Retinal pigment epithelial cell (primary cell): ENCODE measurements at places on chromosomes 13 and 19.

GRCh38 chr19:49811328-49811727 lies 1.8 kb downstream of the FUZ start:
- DNase-seq, result no peak

- DNase-seq, result no peak
Observed at GRCh38 chr13:94061301-94061700, 418.2 kb downstream of the DCT start.

- DNase-seq, result no peak
Observed at GRCh38 chr19:12668932-12669269, 2.3 kb downstream of the WDR83 start.

- DNase-seq, result no peak
Observed at GRCh38 chr13:113272031-113272430, 25.0 kb upstream of the LAMP1 start.

- no peak for DNase-seq
Observed at GRCh38 chr13:53921473-53921872, 892.9 kb downstream of the OLFM4 start.

DNA sequence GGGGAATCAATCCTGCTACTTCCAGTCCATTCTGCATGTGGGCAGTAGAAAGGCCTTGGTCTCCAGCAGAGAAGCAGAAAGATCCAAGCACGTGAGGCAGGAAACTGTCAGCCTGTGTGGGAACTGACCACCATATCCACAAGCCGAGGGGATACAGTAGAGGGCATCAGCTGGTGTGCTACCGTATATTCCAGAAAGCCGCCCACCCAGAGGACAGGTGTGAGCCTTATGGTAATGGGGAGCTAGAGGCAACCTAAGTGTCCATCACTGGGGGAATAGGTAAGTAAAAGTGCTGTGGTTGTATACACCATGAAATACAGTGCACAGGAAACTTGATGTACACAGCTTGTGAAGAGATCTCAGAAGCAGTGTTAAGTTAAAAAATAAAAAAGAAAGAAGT lies 2.8 kb upstream of the IFNL1 start:
- DNase-seq, result no peak

GRCh38 chr19:10361569-10362011 lies 18.8 kb downstream of the TYK2 start:
- no peak for DNase-seq

GRCh38 chr13:49023431-49023830 lies 47.7 kb downstream of the FNDC3A start:
- no peak for DNase-seq

GRCh38 chr19:12841094-12841493 lies 2.8 kb downstream of the MAST1 start:
- DNase-seq, result no peak

DNA sequence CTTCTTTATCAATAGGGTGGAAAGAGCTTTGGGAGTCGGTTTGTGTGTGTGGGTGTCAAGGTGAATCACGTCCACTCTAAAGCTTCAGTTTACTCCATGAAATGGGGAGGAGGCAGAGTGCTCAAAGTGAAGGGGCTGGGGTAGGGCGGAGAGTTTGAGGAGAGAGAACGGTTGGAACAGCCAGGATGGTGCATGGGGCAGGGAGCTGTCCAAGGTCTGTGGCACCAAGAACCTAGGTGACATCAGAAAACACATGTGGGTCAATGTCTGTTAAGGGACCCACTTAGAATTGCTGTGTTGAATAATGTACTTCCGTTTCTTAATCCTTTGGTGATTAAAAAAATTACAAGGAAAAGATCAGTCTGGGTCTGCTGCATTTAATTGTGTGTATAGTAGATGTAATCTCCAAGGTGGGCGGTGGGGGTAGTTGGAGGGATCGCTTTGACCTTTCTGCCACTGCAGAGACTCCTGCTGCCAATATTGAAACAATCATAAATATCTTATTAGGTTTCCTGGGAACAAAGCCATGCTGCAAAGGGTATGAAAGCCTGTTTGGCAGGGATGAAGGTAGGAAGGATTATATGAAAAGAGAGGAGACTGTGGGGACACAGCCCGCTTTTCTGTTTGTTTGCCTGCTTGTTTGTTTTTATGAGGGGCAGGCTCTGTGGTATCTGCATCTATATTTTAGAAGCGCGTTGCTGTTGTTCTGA lies 122.3 kb downstream of the ATP8A2 start:
- no peak for DNase-seq

- DNase-seq, result no peak
Observed at GRCh38 chr19:16076958-16077611, 790 bp downstream of the TPM4 start.

DNA sequence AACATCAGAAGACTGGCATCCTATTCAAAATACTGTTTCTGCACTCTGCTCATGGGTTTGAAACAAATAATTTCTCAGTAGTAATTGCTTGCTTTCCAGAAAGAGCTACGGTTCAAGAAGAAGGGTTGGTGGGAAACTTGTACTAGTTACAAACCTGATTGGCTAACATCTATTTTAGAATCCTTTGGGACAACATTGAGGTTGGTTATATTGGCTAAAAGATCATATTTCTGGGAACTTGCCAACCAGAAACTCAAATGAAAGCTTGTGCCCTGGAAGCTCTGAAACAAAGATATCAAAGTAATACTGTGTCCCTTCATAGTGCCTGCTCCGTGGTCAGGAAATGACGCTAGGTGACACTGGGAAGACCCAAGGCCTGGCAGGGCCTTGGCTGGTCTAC lies 141.7 kb downstream of the LACC1 start:
- DNase-seq, result no peak

DNA sequence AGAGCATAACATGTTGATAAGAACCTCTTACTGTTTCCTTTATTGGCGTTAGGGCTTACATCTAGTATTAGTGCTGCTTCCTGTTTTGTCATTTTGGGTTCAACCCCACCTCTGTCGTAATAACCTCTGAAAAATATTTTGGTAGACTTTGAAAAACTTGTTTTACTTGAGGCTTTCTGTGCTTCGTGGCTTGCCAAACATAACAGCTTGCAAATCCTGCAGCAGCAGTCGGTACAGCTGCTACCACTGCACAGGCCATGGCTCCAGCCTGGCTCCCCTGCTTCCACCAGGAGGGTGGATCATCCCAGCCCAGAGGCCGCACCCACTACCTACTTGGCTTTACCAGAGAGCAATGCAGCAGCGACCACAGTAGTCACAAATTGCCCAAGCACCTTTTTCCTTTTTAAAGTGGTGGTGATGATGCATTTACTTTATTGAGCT lies 11.8 kb upstream of the CEACAM4 start:
- no peak for DNase-seq

- no peak for DNase-seq
Observed at GRCh38 chr13:43933378-43933777, 53.7 kb downstream of the LACC1 start.
